ENCODE measurements at places on chromosomes 2 and 18.

DNA sequence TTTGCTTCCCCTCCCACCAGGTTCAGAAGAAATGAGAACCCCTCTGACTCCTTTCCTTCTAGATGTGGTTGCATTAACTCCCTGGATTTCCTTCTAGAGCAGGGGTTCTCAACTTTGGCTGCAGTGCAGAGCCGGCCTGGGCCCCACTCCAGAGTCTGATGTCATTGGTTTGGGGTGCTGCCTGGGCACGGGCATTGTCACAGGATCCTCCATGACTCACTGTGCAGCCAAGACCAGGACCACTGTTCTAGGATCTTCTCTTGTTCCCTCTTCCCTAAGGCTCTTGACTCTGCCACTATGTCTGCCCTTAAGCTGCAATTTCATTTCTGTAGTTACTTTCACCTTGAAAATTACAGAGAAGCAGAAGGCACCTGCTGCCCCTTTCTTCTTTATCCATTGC lies 31.8 kb downstream of the TBC1D8 start:
- DNase-seq = no peak

DNA sequence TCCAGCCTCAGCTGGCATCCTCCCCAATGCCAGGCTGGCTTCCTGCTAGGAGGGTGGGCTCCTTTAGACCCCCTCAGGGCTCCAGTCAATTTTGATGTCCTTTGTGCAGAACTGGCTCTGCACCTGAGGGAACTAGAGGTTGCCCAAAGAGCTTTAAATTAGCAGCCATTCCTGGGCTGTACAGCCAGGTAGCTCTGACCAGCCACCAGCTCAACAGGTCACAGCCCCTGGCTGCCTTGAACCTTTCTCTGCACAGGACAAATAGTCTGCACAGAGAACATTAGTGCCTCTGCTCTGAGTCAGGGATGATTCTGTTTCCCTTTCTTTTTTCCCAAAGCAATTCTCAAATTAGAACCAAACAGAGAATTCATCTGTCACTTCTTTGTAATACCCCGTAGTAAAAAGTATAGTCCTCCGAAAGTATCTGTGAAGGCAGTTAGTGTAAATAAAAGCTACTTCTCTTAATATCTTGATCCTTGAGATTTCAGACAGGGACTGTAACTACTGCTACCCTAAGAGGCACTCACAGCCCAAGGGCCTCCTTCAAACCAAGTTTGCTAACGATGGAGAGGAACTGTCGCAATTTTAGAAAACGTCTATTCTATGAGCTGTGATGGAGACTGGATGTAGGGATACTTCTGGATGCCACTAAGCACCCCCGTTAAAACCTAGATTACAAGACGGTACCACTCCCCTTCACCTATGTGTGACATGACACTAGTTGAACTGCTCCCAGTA lies 3.0 kb downstream of the TTC32 start:
- DNase-seq = no peak

DNA sequence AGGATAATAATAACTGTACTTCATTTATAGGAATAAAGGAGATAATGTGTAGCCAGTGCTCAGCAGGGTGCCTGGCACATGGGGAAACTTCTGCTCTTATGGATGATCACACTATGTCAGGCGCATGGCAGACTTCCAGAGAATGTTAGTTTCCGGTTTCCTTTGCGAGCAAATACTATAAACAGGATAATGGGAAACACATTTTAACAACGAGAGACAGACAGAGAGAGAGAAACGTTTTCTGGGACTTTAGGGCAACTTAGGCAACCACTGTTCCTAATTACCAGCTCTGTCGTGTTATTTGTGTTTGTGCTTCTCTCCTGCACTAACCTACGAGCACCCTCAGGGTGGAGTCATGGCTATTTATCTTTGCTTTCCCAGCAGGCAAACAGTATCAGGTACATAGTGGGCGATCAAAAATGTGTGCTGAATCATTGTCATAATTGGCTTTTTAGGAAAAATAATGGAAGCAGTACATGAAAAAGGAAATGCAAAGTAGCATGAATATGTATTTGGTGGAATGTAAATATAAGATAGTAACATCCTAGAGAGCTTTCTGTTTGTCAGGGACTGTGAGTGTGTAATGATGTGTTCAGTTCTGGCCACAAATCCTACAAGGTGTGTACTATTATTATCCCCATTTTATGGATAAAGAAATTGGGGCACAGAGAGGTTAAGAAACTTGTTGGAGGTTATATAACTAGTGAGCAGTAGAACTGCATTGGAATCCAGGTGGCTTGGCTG lies 36.8 kb upstream of the IGFBP2 start:
- no peak for DNase-seq

DNA sequence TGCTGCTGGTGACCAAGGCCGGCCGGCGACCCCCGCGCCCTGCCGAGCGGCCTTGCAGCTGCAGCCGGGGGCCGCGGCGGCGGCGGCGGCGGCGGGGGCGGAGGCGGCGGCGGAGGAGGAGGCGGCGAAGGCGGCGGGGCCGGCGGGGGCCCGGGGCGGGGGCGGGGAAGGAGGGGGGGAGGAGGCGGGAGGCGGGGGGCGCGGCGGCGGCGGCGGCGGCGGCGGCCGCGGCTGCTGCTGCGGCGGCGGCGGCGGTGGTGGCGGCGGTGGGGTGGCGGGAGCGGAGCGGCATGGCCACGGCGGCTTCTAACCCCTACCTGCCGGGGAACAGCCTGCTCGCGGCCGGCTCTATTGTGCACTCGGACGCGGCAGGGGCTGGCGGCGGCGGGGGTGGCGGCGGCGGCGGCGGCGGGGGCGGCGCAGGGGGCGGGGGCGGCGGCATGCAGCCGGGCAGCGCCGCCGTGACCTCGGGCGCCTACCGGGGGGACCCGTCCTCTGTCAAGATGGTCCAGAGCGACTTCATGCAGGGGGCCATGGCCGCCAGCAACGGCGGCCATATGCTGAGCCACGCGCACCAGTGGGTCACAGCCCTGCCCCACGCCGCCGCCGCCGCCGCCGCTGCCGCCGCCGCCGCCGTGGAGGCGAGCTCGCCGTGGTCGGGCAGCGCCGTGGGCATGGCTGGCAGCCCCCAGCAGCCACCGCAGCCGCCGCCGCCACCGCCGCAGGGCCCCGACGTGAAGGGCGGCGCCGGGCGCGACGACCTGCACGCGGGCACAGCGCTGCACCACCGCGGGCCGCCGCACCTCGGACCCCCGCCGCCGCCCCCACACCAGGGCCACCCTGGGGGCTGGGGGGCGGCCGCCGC lies 1.5 kb downstream of the POU3F3 start:
- no peak for DNase-seq

GRCh38 chr2:69720404-69720803 lies 21.5 kb upstream of the ANXA4 start:
- DNase-seq = no peak

DNA sequence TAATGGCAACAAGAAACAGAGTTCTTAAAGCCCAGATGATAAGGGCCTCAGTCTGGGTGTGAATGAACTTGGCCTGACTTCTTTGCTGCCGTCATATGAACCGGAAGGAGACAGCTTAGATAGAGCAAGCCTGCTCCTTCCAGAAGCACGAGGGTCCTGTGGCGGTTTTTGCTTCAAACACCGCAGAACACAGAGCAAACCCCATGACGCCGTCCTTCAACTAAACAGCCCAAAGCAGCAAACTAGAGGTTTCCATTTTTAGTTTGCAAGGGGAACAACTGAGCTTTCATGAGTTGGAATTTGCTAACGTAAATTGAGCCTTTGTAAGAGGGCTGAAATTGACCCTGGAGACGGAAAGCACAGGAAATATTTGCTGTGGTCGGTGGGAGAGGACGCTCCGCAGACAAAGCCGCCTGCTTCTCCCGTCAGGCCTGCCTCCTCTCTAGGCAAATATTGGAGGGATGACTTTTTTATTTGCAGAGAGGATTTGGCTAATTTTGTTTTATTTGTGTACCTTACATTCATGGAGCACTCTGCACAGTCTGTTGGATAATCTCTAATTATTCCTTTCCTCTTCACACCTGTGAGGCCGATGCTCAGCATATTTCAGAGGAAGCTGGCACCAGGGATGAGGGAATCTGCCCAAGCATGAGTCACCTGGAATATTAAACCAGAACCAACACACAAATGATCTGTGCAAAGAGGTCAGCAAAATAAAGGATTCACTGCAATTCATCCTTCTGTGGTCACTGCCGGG lies 134.0 kb upstream of the NCK2 start:
- DNase-seq = no peak

DNA sequence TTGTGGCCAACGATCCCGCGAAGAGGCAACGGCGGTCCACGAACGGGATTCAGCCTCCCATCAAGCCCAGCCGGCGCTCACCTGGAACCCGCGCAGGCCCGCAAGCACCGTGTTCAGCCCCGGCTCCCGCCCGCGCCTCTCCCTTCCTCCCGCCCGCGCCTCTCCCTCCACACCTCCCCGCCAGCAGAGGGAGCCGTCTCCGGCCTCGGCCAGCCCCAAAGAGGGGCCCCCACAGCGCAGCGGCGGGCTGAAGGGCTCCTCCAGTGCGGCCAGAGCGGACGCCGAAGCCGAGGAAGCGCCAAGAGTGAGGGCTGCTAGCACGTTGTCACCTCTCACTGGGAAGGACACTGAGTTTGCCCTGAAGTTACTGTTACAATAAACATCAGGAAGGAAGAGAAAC lies 55.3 kb upstream of the LAPTM4A start:
- DNase-seq = no peak

DNA sequence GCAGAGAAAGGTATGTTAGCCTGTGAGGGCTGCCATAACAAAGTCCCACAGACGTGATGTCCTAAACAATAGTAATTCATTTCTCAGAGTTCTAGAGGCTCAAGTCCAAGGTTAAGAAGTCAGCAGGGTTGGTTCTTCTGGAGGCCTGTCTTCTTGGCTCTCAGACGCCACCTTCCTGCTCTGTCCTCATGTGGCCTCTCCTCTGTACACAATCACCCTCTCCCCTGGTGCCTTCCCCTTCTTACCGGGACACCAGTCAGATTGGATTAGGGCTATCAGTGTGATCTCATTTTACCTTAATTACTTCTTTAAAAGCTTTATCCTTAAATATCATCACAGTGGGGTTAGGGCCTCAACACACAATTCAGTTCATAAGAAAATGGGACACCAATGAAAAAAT lies 860.5 kb downstream of the RNF144A start:
- no peak for DNase-seq

- no peak for DNase-seq
Measured at GRCh38 chr2:57330447-57330846, 716.2 kb upstream of the VRK2 start.

DNA sequence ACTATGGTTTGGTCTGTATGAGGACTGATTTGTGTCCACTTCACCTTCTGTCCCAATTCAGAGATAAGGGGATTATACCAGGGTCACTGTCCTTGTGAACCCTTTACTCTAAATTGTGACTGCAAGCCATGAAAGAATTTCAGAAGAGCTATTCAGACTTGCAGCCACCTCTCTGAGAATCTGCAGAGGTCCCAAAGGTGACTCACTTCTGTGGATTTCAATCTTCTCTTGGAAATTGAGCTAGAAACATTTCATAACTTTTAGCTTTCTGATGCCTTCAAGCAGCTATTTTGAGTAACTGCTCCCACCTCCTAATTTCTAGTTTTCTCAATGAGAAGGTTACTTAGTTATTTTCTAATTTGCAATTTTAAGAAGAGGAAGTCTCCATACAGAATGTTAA lies 1242.4 kb upstream of the ACVR2A start:
- DNase-seq = no peak

DNA sequence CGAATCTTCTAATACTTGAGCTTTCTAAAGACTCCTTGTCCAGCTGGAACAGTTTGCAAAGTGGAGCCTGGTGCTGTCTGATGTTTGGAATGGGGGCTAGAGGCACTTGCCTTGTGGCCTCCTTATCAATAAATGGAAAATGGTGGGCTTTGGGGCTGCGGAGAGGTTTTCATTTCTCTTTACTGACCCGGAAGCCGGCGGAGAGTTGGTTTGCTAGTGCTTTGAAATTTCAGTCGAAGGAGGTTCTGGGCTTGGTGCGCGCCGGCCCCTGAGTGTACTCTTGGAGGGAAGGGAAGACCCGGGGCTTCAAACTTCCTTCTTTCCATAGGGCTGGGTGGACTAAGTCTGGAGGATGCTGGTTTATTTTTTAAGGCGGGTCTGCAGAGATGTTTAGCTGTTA lies 714 bp downstream of the RPIA start:
- no peak for DNase-seq

- DNase-seq = no peak
Measured at GRCh38 chr2:98608962-98609604, 694 bp downstream of the UNC50 start.

DNA sequence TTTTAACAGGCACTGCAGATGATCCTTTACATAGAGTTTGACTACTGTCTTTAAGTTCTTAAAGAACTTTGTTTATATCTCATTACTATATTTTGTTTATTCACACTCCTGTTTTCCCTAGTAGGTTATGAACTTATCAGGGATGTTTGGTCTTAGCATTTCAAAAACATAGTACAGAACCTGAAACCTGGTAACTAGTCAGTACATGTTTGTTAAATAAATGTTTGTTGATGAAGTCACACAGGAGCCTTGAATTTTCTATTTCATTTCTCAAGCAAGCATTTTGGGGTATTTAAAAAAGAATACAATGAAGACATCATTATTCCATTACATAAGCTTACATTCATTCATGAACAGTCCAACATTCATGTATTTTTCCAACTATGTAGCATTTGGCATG lies 280.3 kb upstream of the ZSWIM2 start:
- no peak for DNase-seq

DNA sequence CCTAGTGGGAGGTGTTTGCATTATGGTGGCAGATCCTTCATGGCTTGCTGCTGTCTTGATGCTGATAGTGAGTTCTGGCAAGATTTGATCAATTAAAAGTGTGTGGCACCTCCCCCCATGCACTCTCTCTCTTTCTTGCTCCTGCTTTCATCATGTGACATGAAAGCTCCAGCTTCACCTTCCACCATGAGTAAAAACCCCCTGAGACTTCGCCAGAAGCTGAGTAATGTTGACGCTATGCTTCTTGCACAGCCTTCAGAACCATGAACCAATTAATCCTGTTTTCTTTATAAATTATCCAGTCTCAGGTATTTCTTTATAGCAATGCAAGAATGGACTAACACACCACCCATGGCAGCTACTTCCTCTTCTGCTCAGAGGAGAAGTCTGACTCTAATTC lies 2181.4 kb upstream of the PIK3C3 start:
- no peak for DNase-seq
